ENCODE measurements at places on chromosomes 16 and 17. TPM values are rescaled to one million over a fixed set of nuclear protein-coding genes. Genes with fewer than 3 reads are reported as not detected.

RNU2-1 gene
- not detected for total RNA-seq

TACO1 gene
- total RNA-seq, result 20.3 TPM

GRCh38 chr16:89534252-89534756, 26.1 kb downstream of the SPG7 start:
- DNase-seq, result peak; percentile 54

PLD6 gene
- 7.8 TPM for total RNA-seq

TEPSIN gene
- total RNA-seq, result 11.2 TPM

GRCh38 chr17:77124192-77124889, 16.4 kb upstream of the SEC14L1 start:
- no peak for DNase-seq

CCL8 gene
- total RNA-seq, result 0.26 TPM

DNA sequence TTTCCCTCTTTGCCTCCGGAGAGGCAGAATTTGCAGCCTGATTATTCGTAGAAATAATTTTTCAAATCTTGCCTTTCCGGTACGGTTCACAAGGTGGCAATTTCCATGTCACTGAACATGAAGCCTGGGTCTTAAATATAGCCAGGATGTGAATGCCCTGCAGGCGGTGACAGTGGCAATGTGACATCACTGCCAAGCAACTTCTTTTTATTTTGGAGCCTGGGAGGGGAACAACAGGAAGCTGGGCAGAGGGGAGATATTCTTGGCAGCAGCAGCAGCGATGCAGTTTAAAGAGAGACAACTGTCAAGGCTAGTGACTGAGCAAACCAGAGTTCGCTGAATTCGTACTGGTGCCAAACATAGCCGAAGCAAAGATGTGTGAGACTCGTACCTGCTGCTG, 171.1 kb downstream of the SNX29 start:
- DNase-seq, result no peak

GRCh38 chr16:89476379-89476778, 14.0 kb downstream of the ANKRD11 start:
- no peak for DNase-seq

DNA sequence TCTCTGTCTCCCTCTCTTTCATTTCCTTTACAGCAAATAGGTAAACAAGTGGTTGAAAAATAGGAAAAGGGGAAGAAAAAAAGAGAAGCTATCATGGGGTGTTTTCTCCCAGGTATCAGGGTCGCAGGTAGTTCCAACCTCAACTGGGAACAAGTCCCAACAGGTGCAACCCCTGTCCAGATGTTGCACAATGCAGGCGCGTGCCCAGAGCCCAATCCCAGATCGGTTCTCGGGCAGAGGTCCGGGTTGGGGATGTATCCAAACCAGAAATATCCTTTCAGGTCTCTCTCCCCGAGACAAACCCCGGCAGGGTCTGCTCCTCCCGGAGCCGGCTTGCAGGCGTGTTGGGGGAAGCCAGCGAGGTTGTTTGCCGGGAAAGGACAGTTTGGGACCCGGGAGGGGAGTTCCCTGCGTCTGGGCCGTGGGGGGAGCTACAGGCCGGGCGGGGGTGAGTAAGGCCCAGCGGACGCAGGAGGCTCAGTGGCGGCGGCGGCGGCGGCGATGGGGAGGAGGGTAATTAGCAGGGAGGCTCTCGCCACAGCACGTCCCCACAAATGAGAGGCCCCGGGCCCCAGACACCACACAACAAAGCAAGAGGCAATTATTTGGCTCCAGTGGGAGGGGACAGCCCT, 21.2 kb upstream of the SP6 start:
- DNase-seq, result peak; percentile 22

DNA sequence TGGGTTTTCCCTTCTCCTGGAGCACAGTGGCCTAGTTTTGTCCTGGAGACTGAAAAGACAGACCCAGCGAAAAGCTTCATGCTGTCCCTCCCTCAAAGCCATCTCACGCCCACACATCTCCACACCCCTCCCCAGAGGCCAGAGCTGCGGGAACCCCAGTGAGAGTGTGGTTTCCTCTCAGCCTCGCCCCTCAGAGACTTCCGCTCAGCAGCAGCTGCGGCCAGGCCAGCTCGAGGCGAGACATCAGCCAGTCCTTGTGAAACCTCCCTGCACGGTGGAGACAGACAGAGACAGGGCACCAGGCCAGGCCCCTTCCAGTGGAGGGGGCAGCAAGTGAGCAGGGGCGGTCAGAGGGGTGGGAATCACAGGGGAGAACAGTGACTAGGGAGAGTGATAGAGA, 77.0 kb upstream of the TNRC6C start:
- DNase-seq, result peak; percentile 83

- DNase-seq, result no peak
Measured at GRCh38 chr16:20504418-20504817, 53.1 kb downstream of the ACSM2A start.

- no peak for DNase-seq
Measured at GRCh38 chr17:3976675-3977171, 12.5 kb upstream of the ATP2A3 start.

DNA sequence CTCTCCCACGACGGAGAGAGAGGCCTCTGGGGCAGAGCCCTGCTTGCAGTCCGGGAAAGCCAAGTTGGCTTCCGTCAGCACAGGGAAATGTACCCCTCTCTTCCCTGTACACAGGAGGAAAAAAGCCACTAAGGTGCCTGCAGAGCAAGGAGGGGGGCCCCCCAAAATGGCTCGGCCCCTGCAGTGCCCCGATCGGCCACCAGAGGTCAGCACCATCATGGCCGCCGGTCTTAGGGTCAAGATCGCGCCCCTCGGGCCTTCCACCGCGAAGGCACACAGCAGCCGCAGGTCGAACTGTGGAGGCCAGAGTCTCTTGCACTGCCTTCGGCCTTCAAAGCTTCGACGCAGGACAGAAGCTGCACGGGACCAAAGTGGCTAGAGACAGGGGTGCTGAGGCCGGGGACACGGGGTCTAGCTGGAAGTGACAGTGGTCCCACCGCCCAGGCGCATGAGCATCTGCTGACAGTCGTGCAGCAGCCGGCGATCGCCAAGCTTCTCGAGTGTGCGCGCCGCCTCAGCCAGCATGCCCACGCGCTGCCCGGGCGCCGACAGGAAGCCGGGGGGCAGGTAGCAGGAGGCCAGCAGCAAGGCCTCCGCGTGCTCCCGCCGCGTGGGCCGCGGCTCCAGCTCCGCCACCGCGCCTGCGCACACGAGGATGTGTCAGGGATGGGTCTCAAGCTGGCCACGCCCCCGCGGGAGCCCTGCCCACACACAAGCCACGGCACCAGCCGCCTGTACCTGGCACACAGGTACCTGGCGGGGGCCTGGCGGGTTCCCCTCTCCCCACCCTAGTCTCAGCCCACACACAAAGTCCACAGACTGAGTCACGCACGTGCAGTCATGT, 24.4 kb downstream of the SREBF1 start:
- peak; percentile 52 for DNase-seq

DNA sequence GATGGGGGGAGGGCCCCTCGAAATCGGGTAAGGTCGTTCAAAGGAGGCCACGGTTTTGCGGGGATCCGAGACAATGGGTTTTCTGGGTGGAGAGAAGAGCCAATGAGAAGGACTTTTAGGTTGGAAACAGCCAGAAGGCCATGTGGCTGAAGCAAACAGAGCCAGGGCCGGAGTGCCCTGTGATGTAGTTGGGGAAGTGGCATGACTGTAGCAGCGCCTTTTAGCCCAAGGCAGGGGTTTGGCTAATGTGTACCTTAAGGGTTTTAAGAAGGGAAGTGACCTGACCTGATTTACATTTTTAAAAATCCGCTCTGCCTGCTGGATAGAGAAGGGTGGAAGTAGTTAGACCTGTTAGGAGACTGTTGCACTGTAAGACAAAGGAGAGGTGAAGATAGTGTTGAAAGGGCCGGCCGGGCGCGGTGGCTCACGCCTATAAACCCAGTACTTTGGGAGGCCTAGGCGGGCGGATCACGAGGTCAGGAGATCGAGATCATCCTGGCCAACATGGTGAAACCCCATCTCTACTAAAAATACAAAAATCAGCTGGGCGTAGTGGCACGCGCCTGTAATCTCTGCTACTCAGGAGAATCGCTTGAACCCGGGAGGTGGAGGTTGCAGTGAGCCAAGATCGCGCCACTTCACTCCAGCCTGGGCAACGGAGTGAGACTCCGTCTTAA, 1.0 kb downstream of the LYRM1 start:
- DNase-seq, result peak; percentile 60

SOX9 gene
- 4.1 TPM for total RNA-seq

DNA sequence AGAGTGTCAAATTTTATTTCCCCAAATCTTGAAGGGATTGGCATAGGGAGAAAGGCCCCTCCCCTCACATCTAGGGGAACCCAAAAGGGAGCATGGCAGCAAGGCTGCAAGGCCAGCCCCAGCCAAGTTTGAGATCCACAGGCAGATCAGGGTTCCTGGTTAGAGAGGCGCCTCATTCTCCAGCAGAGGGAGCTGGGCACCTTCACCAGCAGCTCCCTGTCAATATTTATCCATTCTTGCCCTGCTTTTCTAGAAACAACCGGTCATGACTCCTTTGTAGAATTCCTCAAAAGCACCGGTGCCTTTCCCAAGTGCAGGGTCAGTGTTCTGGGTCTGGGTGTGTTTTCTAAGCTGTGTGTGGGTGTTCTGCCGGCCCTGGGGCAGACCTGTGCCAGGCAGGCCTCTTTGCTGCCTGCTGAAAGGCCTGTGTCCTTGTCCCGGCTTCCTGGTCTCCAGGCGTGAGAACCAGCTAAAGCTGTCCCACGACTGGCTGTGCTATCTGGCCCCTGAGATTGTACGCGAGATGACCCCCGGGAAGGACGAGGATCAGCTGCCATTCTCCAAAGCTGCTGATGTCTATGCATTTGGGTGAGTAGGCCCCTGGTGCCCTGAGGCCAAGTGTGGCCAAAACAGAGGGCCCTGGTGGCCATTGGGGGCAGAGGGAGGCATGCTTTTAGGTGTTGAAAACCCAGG, 21.2 kb upstream of the LGALS9 start:
- DNase-seq, result no peak

KRTAP3-2 gene
- total RNA-seq, result not detected

DNA sequence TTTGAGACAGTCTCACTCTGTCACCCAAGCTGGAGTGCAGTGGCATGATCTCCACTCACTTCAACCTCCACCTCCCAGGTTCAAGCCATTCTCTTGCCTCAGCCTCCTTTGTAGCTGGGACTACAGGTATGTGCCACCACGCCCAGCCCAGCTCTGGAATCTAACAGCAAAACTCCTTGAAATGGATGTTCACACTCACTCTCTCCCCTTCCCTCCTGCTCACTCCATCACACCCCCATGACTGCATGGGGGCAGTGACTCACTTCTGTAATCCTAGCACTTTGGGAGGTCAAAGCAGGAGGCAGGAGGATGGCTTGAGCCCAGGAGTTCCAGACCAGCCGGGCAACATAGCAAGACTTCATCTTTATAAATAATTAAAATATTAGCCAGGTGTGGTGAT, 11.1 kb upstream of the TFAP4 start:
- peak; percentile 43 for DNase-seq

- DNase-seq, result no peak
Measured at GRCh38 chr17:39737206-39737759, 455 bp upstream of the GRB7 start.

- peak; percentile 49 for DNase-seq
Measured at GRCh38 chr16:57998486-57998885, 2.0 kb downstream of the ZNF319 start.

DNA sequence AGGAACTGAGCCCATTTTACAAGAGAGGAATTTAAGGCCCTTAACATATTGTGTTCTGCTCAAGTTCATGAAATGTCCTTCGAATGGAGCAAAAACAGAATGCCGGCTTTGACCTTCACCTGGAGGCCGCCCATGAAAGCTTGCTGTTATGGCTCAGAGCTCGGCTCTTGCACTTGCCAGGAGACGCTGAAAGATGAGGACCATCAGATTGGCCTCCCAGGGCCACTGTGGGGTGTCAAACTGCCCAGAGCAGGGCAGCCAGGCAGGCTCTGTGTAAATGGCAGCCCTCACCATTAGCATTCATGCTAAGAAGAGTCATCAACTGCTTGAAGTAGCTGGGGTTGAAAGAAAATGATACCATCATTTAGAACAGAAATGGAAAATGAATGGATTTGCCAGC, 39.3 kb downstream of the IL21R start:
- no peak for DNase-seq

CDH11 gene
- 220 TPM for total RNA-seq

- DNase-seq, result peak; percentile 85
Measured at GRCh38 chr17:37802712-37803416, 58.0 kb upstream of the HNF1B start.

MYOCD gene
- total RNA-seq, result 0.17 TPM

DNA sequence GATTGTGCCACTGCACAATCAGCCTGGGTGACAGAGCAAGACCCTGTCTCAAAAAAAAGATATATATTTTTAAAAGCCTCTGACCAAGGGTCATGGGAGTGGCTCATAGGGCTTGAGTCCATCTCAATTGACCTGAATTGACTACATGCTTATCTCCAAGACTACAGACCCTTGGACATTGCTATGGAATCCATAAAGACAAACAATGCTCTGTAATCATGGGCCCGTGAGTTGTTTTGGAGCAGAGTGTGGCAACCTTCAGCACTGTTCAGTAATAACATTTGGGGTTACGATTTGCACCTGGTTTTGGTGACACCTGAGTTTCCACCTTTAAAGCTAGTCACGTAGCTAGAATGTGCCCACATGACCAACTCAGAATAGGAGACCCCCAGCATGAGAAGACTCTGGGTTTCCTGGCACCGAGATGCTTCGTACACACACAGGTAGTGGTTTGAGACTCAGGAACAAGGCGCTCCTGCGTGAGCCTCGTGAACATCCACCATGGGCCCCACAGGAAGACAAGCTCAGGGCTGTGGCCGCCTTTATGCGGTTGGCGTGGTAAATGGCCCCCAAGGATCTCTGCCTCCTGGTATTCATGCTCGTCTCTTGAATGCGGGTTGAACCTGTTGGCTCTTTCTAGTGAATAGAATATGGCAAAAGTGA, 66.6 kb upstream of the RPH3AL start:
- no peak for DNase-seq

KRTAP4-3 gene
- not detected for total RNA-seq

GRCh38 chr17:78322327-78322857, 37.5 kb downstream of the SOCS3 start:
- DNase-seq, result no peak

DNA sequence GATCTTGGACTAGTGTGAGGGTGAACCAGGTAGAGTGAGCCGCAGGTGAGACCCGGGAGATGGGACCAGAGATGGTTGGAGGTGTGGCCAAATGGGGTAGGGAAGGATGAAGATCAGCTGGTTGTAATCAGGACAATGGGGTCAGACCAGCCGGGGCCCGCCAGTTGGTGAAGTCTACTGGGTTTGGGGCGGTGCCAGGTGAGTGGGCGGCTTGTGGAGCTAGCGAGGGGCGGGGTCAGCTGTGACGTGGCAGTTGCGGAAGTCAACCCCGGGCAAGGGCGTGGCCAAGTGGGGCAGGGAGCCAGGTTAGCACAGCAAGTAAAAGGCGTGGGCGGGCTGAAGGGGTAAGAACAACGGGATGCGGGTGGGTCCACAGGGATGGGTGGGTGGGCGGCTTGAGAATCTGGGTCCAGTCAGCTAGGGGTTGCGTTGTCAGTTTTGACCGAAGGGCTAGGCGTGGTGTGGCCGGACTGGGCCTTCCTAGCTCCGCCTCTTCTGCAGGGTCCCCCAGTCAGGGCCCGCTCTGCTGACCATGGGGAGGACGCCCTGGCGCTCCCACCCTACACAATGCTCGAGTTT, 25.5 kb upstream of the ALKBH5 start:
- DNase-seq, result peak; percentile 87

KRT26 gene
- total RNA-seq, result not detected

ARL5C gene
- total RNA-seq, result not detected

GRCh38 chr16:11020792-11021551, 76.6 kb downstream of the CLEC16A start:
- DNase-seq, result no peak

Measured in fibroblast of lung (primary cell).